Head of caudate nucleus (tissue), 42 donors: ENCODE measurements at places on chromosomes 1 and 21.
A peak's percentile ranks its signal among the peaks of the same experiment; 100 is the strongest.

GRCh38 chr1:66628926-66629325 is 95.0 kb downstream of the SGIP1 start:
- no peak for DNase-seq

- DNase-seq = no peak
Measured at GRCh38 chr1:1869469-1869868, 21.4 kb downstream of the GNB1 start.

GRCh38 chr1:32972814-32973428 is 8.3 kb upstream of the RNF19B start:
- peak; percentile 82 for DNase-seq

DNA sequence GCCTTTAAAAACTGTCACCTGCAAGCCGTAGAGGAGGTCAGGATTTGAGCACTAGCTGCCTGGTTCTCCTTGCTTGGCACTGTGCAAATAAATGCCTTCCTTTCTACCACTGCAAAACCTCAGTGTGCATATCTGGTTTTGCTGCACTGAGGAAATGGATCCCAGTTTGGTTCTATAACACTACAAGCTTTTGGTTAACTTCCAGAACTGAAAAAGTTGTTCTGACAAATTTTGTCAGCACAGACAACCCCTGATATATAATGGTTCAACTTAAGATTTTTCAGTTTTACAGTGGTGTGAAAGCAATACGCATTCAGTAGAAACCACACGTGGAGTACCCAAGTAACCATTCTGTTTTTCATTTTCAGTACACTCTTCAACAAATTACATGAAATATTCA is 29.8 kb upstream of the GALNT2 start:
- DNase-seq = no peak

GRCh38 chr1:228348708-228349467 is 57.7 kb downstream of the TRIM11 start:
- no peak for DNase-seq
